PC-3 (cell line): ENCODE measurements at places on chromosomes 6 and 20. TPM values are rescaled to one million over a fixed set of nuclear protein-coding genes. Genes with fewer than 3 reads are reported as not detected.

GRCh38 chr20:60541991-60542390 lies 583.8 kb downstream of the CDH26 start:
- H3K36me3 ChIP-seq: no peaks in the 10 kb centered on the region
- no peak for DNase-seq
- H3K4me1 ChIP-seq: no peaks in the 10 kb centered on the region
- H3K27ac ChIP-seq: no peak overlapping the region

DNA sequence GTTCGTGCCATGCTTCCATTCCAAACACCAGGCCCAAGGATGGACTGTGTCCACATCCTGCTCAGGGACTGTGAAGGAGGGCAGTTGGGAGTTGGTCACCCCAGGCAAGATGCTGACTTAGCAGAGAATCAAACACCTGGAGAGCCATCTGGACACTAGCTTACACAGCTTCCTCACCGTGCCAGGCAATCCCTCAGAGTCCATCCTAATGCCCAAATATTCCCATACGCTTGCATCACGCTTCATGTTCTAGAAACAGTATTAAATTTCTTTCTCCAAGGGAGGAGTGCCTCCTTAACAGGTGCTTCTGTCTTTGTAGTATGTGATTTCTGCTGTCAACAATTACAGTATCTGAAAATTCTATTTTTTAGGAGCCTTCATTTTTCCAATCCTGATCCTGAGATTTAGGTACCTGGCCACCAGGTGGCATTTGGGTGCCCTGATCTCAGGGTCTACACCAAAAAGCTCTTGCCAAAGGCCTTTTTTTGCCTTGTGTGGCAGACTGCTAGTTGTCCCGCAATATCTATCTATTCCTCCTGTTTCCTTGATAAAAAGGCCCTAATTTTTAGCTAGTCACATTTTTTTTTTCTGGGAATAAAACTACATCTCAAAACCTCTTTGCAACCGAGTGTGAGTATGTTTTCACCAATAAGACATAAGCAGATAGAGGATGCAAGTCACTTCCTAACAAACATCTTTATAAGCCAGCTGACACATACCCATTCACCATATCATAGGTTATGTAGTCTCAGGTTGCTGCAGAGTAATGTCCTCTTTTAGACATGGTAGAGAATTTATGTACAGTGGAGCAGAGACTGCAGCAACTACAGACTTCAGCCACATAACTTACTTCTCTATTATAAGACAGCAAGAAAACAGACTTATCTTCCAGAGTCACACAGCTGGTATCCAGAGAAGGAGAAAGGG lies 85.0 kb downstream of the PREP start:
- peaks cover 11% of the 10 kb centered on the region for H3K36me3 ChIP-seq
- DNase-seq: peak; percentile 61
- H3K27me3 ChIP-seq: no peaks in the 10 kb centered on the region
- peak overlapping the region; percentile 90 for H3K27ac ChIP-seq
- peak overlapping the region; percentile 30; the same call in 1 of the 2 replicates for H3K4me3 ChIP-seq
- peaks cover 33% of the 10 kb centered on the region for H3K4me1 ChIP-seq

DNA sequence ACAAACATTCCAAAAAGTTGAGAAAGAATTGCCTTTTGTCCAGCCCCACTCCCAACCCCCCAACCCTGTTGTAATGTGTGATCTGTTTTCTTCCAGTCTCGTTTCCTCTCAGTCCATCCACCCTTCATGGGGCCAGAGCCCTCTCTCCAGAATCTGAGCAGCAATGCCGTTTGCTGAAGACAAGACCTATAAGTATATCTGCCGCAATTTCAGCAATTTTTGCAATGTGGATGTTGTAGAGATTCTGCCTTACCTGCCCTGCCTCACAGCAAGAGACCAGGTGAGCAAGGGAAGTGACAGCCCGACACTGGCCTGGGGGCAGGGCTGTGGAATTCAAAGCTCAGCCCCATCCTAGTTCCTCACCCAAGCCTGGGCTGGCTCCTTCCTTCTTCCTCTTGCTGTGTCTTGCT lies 7.8 kb downstream of the MAVS start:
- DNase-seq: peak; percentile 33
- H3K27ac ChIP-seq: no peak overlapping the region
- 0 out of 2 replicates have a peak, but pooled peaks cover 5% of the 10 kb centered on the region for H3K4me1 ChIP-seq
- H3K4me3 ChIP-seq: no peak overlapping the region

DNA sequence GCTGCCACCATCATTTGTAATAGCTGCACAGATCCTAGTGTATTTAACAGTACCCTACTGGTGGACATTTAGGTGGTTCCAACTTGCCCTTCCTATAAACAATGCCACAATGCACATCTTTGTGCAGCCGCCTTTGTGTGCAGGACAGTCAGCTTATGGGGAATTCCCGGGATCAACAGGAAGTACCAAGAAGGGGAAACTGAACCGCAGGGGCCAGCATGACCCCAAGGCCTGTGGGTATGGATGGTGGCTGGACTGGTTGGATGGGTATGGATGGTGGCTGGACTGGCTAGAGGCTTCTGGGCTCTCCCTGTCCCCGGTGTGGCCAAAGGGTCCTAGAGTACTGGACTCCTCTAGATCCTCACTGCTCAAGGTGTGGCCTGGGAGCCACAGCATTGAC lies 46.7 kb downstream of the CEBPB start:
- DNase-seq: peak; percentile 73
- peaks cover 9% of the 10 kb centered on the region for H3K4me1 ChIP-seq
- H3K36me3 ChIP-seq: no peaks in the 10 kb centered on the region

- H3K36me3 ChIP-seq: no peaks in the 10 kb centered on the region
- DNase-seq: no peak
- no peak overlapping the region for H3K4me3 ChIP-seq
- no peak overlapping the region for H3K27ac ChIP-seq
Observed at GRCh38 chr6:90110971-90111370, 185.7 kb downstream of the BACH2 start.

GRCh38 chr20:36775196-36775595 lies 1.6 kb upstream of the DSN1 start:
- H3K4me3 ChIP-seq: no peak overlapping the region
- no peak overlapping the region for H3K27ac ChIP-seq
- H3K27me3 ChIP-seq: no peaks in the 10 kb centered on the region
- no peaks in the 10 kb centered on the region for H3K36me3 ChIP-seq

DNA sequence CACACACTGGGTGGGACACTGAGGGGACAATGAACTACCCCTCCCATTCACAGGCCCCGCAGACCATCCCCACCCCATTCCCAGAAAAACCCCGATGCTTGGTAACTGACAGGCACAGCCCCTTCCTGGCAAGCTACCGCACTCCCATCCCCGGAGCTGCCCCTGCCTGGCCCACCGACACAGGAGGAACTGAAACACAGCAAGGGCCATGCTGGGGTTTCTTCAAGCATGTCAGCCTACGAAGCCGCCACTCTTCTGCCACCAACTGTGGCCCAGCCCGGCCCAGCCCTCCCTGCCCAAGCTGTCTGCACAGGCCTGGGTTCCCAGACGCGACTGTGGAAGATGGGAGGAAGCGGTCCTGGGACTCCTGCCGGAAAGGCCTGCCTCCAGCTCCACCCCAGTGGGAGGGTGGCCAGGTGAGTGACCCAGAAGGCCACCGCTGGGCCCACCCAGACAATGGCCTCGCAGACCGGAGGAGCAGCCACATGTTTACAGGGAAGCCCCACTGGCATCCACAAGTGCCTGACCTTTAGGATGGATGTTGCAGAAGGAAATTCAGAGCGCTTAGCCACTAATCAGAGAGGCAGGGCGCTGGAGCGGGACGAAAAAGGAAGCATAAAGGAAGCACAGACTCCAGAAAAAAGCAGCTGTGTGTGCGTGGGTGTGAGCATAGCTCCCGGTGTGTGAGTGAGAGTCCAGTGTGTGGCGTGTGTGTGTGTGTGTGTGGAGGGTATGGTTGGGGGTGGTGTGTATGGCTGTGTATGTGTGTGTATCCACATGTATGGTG lies 91.6 kb downstream of the PRND start:
- no peak for DNase-seq
- peaks cover 22% of the 10 kb centered on the region for H3K4me1 ChIP-seq
- no peak overlapping the region for H3K27ac ChIP-seq

DNA sequence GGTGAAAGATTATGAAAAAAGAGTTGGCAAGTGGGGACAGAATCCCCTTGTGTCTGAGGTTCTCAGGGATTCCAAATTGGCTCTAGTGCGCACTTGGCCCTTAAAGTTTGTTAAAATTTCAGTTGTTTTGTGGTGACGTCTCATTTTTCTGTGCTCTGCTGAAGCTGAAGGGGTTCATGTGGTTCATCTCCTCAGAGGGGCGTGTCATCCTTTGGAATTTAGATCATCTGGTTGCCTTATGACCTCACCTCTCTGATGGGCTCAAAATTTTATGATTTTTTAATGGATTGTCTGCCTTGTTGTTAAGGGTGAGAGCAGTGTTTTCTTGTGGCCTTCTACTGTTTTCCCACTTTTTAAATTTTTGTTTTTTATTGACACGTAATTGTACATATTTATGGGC lies 20.3 kb downstream of the CYB5R4 start:
- H3K27ac ChIP-seq: no peak overlapping the region
- no peak for DNase-seq
- H3K4me1 ChIP-seq: peaks cover 3% of the 10 kb centered on the region; the same call in 1 of the 2 replicates
- no peaks in the 10 kb centered on the region; the same call in 1 of the 2 replicates for H3K36me3 ChIP-seq
- no peaks in the 10 kb centered on the region for H3K27me3 ChIP-seq

DNA sequence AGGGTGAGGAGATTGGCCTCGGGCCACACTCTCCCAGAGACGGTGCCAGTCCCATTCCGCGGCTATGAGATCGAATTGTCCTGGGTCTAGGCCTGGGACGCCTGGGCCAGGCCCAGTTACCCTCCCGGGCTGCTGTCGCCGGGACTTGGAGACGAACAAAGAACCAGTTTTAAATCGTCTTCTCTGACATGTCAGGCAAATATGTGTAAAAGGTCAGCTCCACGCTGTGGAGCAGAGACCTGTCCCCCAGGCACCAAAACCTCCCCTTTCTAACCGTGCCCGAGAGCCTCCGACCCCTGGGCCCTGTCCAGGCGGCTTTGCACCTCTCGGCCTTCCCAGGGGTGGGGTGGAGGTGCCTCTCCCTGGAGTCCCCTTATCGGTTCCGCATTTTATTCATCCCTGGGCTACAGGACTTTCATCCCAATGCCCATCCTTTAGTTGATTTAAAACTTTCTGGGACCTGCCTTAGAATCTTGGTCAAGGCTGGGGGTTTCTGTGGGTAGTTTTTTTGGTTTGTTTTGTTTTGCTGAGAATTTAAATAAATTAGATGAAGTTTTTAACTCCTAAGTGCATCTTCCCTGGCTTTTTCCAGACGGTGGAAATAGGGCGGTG lies 5.8 kb upstream of the TFAP2A start:
- H3K4me1 ChIP-seq: peaks cover 36% of the 10 kb centered on the region
- no peak for DNase-seq
- H3K36me3 ChIP-seq: no peaks in the 10 kb centered on the region
- H3K27ac ChIP-seq: no peak overlapping the region
- H3K4me3 ChIP-seq: no peak overlapping the region; the same call in 1 of the 2 replicates

- no peak for DNase-seq
- H3K4me3 ChIP-seq: no peak overlapping the region
- H3K36me3 ChIP-seq: no peaks in the 10 kb centered on the region
- H3K27ac ChIP-seq: no peak overlapping the region
- H3K27me3 ChIP-seq: no peaks in the 10 kb centered on the region
Observed at GRCh38 chr6:129643968-129644367, 66.0 kb downstream of the ARHGAP18 start.

GRCh38 chr20:52012079-52012478 lies 179.5 kb downstream of the ZFP64 start:
- DNase-seq: no peak
- H3K4me3 ChIP-seq: no peak overlapping the region
- no peak overlapping the region for H3K27ac ChIP-seq
- peaks cover 4% of the 10 kb centered on the region; the same call in 1 of the 2 replicates for H3K4me1 ChIP-seq
- no peaks in the 10 kb centered on the region for H3K27me3 ChIP-seq

- H3K4me3 ChIP-seq: no peak overlapping the region
- H3K36me3 ChIP-seq: no peaks in the 10 kb centered on the region
- H3K4me1 ChIP-seq: peaks cover 28% of the 10 kb centered on the region
- no peaks in the 10 kb centered on the region; the same call in 1 of the 2 replicates for H3K27me3 ChIP-seq
- peak overlapping the region; percentile 64 for H3K27ac ChIP-seq
- DNase-seq: peak; percentile 83
Observed at GRCh38 chr20:19079536-19080299, 132.7 kb upstream of the SLC24A3 start.

GRCh38 chr6:169450097-169450496 lies 196.5 kb upstream of the THBS2 start:
- H3K27me3 ChIP-seq: peaks cover 22% of the 10 kb centered on the region; the same call in 1 of the 2 replicates
- no peak overlapping the region for H3K4me3 ChIP-seq
- no peaks in the 10 kb centered on the region for H3K4me1 ChIP-seq
- no peak overlapping the region for H3K27ac ChIP-seq

DNA sequence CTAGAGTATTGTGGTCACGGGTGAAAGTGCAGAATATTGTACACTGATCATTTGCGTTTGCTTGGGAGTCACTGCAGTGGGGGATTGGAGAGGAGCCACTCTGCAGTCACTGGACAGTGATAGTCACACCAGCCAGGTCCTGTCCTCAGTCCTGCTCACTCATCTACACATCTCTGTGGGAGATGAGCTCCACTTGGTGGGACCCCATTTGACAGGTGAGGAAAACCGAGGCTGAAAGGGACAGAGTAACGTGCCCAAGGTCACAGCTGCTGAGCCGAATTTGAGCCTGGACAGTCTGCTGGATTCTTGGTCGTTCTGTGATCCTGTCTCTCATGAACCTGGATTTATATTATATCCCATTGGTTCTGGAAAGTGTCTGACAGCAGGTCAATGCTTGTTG lies 17.7 kb upstream of the PHACTR3 start:
- no peaks in the 10 kb centered on the region for H3K36me3 ChIP-seq
- H3K4me1 ChIP-seq: no peaks in the 10 kb centered on the region
- no peak overlapping the region for H3K4me3 ChIP-seq
- DNase-seq: no peak
- H3K27me3 ChIP-seq: peaks cover 99% of the 10 kb centered on the region
- H3K27ac ChIP-seq: no peak overlapping the region

GRCh38 chr20:2909953-2910352 lies 36.7 kb downstream of the PTPRA start:
- H3K27ac ChIP-seq: no peak overlapping the region
- H3K27me3 ChIP-seq: no peaks in the 10 kb centered on the region
- H3K4me1 ChIP-seq: no peaks in the 10 kb centered on the region
- H3K4me3 ChIP-seq: no peak overlapping the region
- no peak for DNase-seq

PRR3 gene
- total RNA-seq: 4.8 and 6.1 TPM in 2 replicates
